NCI-H1105 (cell line): ENCODE measurements at places on chromosomes 2 and 18.

GRCh38 chr2:58163913-58164312 is 77.2 kb downstream of the FANCL start:
- DNase-seq = no peak

GRCh38 chr18:37554399-37554787 is 11.2 kb downstream of the CELF4 start:
- DNase-seq = no peak

- no peak for DNase-seq
These were observed 58.4 kb upstream of the SLC8A1 start for GRCh38 chr2:40510304-40510703.

- no peak for DNase-seq
These were observed 64.2 kb downstream of the CCDC150 start for GRCh38 chr2:196703695-196704094.

DNA sequence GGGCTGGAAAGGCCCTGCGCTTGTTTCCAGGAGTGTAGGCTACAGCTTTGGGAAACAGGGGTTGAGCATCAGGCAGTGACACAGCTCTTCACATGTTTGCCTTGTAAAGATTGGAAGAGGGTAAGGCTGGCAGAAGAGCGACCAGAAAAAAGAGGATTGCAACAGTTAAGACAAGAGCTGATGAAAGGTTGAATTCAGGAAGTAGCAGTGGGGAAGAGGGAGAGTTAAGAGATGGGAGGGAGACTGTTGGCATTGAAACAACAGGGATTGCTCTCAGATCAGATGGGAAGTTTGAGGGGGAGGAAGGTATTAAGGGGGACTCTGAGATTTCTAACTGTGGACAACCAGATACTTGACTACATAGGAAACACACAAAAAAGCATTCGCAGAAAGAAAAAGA is 96.9 kb downstream of the CTAGE1 start:
- no peak for DNase-seq

- DNase-seq = no peak
These were observed 15.7 kb upstream of the OLA1 start for GRCh38 chr2:174263997-174264396.

- DNase-seq = no peak
These were observed 7.1 kb upstream of the DSG2 start for GRCh38 chr18:31490833-31491232.

GRCh38 chr18:43141208-43141607 is 25.7 kb upstream of the RIT2 start:
- no peak for DNase-seq

DNA sequence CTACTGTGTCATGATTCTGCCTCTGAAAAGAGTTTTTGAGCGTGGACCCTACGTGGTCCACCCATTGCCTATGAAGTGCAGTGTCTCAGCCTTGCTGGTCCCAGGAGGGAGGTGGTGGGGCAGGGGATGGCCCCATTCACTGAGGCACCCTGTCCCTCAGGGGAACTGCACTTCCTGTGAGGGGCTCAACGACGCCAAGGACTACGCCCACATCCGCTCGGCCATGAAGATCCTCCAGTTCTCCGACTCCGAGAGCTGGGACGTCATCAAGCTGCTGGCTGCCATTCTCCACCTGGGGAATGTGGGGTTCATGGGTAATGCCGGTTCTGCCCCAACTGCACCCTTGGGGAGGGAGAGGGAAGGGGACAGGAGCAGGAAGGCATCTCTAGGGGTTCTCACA is 42.5 kb downstream of the MYO7B start:
- DNase-seq = no peak

- DNase-seq = no peak
These were observed 80.0 kb upstream of the LDLRAD4 start for GRCh38 chr18:13138420-13139139.

DNA sequence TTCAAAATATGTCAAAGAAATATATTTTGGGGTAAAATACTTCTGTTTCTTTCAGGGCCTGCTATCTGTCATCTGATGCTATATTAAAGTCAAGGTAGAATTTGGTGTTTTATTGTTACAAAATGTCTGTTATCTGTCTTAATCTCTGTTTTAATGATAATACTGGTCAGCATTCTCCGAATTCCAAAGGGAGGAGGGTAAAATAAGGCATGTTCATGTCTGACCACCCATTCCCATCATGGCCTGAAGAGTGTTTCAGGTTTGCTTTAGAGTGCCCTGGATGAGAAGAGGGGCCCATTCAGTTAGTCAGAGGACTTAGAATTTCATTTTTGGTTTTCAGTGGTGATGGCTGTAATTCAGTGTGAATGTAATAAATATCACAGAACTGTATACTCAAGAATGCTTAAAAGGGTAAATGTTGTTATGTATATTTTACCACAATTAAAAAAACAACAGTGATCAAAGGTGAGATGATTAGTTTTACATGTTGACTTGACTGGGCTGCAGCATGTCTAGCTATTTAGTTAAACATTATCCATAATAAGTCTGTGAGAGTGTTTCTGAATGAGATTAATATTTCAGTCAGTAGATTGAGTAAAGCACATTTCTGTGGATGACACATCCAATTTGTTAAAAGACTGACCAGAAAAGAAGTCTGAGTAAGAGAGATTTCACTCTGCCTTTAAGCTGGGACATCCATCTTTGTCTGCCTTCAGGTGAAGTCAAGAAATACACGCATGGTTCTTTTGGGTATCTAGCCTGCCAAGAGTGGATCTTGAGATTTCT is 467.9 kb upstream of the SYT4 start:
- DNase-seq = no peak

- no peak for DNase-seq
These were observed 122.3 kb downstream of the LYPD6B start for GRCh38 chr2:149160701-149161217.

GRCh38 chr2:129061069-129061768 is 742.6 kb upstream of the HS6ST1 start:
- DNase-seq = no peak

GRCh38 chr2:240895656-240896388 is at the start of gene MAB21L4:
TSS of gene MAB21L4 (minus strand) at chr2:240896156. CDS start at chr2:240895997, 159 bp downstream.
- DNase-seq = no peak

- DNase-seq = no peak
These were observed 120.6 kb downstream of the MYCN start for GRCh38 chr2:16060936-16061338.

GRCh38 chr2:200338692-200339091 is 32.2 kb downstream of the SPATS2L start:
- no peak for DNase-seq
